ENCODE measurements at places on chromosomes 12 and 14.
A peak's percentile ranks its signal among the peaks of the same experiment; 100 is the strongest.

DNA sequence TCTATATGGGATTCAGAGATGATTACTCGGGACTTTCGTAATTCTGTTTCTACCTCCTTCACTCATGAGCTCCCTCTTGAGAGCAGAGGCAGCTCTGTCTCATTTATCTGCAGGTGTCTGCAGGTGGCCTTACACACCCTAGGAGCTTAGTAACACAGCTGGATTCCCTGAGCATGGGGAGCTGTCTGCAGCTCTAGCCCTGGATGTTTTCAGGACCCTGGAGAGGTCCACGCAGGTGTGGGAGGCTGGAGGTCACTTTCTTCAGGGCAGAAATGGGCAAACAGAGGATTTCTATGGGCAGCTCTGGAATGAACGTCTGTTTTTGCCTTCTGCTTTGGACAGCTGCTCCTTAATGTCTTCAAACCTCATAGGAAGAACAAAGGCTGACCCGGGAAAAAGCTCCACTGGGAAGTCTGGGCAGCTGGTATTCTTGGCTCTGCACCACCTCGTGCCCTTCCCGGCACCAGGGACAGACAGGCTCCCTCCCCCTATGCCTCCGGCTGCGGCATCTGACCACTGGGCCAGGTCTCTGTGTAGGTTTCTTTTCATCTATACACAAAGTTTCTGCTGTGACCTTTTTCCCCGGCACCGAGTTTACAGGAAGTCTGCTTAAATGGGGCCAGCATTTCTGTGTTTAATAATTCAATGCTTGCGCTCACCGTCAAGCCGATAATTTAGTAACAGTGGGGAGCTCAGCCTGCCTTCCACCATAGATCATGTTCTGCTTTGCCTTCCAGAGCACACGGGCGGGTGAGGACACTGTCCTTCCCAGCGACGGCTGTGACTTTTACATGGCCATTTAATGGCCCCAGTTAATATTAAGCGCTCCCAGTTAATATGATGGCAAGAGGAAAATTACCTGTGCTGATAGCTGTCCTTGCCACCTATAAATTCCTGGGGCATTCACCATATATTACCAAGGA, 320.2 kb upstream of the SFSWAP start:
- no peak for DNase-seq

DNA sequence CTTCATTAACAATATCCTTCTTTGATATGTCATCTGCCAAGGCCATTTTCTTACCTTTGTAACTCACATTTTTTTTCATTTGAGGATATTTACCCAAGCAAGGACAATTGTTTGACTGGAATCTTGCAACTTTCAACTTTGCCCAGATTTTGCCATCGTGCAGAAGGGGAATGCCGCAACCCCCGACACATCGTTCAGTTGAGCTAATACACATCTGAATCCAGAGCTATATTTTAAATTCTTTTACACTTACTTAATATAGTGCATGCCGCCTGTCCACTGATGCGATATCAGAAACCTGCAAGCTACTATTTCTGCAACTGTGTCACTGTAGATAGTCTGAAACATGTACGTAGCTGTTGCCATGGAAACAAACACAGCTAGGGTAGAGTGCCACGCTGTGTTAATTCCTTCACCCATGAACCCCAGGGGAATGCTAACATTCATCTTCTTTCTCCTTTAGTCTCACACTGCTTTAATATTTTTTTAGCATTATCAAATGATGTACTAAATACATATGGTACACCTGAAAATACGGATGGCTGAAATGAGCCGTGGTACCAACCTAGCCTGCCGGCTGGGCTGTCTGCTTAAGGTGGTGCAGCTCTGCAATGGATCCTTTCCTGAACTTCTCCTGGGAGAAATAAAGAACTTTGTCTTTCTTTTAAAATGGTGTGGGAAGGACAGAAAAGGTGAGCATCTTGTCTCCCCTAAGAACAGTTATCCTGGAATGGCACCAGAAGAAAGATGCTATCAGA, 77.0 kb upstream of the FOXN3 start:
- DNase-seq: no peak

GRCh38 chr12:132205271-132206045, 61.2 kb downstream of the NOC4L start:
- no peak for DNase-seq

GRCh38 chr12:28865776-28866175, 283.3 kb upstream of the FAR2 start:
- no peak for DNase-seq

- no peak for DNase-seq
These were observed 336.8 kb upstream of the TMEM132C start for GRCh38 chr12:127930122-127930521.

DNA sequence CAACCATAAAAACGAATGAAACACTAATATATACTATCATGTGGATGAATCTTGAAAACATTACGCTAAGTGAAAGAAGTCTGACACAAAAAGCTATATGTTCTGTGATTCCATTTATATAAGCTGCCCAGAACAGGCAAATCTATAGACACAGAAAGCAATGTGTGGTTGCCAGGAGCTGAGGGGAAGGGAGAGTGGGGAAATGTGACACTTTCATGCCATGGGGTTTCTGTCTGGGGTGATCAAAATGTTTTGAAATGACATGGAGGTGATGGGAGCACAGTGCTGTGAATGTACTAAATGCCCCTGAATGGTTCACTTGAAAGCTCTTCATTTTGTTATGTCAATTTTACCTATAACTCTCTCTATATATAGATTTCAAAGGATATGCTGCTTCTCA, 30.1 kb downstream of the ATG14 start:
- no peak for DNase-seq

GRCh38 chr14:55122440-55122986, 6.5 kb upstream of the LGALS3 start:
- DNase-seq: no peak

DNA sequence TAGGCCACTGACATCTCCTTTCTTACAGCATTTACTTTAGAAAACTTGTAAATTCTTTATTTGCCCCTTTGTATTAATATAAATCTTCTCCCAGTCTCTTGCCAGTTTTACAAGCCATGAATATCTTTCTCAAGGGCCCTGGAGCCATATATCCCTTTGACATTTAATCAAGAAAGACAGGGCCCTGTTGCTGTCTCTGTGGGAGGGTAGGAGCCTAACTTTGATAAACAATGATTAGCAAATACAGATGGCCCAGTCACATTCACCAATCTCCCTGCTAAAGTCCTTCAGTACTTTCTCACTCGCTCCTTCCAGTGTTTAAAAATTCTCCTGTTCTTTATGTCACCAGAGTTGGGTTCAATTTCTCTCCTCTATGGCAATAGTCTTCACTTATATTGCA, 479.8 kb upstream of the USP15 start:
- DNase-seq: no peak

DNA sequence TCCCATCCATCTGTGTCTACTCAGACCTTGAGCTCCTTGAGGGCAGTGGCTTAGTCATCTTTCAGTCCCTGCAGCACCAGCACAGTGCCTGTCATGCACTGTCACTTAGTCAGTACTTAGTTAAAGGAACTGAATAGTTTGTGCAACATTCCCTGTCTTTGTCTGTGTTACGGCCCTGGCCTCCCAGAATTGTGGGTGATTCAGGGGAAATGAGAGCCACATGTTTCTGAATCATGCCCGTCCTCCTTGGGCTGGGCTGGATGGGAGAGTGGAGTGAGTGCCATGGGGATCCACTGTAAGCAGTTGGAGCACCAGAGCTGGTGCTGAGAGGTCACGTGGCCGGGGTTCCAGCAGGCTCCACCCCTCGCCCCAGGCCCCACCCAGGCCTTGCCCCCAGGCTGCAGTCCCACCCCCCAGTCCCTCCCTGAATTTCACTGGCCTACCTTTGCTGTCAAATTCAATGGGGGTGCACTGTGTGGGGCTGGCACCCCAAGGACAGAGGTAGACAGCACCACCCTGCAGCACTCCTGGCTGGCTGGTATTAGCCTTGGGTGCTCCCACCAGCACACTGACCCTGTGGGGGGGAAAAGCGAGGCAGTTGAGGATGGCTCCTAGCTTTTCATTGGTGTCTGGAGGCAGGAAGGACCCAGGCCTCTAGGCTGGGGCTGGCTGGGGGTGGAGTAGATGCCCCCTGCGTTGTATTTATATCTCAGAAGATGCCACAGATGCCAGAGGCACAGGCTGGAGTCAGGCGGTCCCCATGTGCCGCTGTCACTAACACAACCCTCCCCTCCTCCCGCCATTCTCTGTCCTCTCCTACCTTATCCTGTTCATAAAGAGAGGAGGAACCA, 7.5 kb downstream of the ITGA5 start:
- peak; percentile 67 for DNase-seq

- no peak for DNase-seq
These were observed 4.9 kb upstream of the CS start for GRCh38 chr12:56304872-56305590.

- no peak for DNase-seq
These were observed 107.4 kb upstream of the MED13L start for GRCh38 chr12:116384691-116385485.

DNA sequence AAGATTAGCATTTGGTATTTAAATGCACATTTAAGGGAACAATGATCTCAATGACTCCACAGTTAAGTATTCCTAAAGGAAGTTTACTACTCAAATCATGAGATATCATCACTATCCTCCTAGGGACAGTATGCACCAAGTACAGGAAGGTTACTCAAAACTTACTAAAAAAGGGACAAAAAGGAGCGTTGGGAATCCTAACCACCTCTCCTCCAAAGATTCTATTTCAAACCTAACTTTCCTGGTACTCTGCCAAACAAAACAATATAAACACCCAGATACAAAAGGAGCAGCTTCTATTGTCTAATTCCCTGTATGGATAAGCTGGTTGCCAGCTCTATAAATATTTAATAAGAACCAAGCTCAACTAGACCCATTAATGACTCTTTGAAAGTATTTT, 377.7 kb downstream of the NUAK1 start:
- DNase-seq: no peak

GRCh38 chr12:83629931-83630330, 943.2 kb downstream of the TMTC2 start:
- DNase-seq: no peak

- no peak for DNase-seq
These were observed 155.3 kb upstream of the CCDC196 start for GRCh38 chr14:66330916-66331315.
